Stimulated activated CD8-positive, alpha-beta memory T cell treated with anti-CD3 and anti-CD28 coated beads, Interleukin-7, amount 100 ng/mL, for 1 hour (primary cell): ENCODE measurements at places on chromosomes 7 and 10.

GRCh38 chr7:82624337-82624736, 180.8 kb upstream of the CACNA2D1 start:
- DNase-seq: no peak

DNA sequence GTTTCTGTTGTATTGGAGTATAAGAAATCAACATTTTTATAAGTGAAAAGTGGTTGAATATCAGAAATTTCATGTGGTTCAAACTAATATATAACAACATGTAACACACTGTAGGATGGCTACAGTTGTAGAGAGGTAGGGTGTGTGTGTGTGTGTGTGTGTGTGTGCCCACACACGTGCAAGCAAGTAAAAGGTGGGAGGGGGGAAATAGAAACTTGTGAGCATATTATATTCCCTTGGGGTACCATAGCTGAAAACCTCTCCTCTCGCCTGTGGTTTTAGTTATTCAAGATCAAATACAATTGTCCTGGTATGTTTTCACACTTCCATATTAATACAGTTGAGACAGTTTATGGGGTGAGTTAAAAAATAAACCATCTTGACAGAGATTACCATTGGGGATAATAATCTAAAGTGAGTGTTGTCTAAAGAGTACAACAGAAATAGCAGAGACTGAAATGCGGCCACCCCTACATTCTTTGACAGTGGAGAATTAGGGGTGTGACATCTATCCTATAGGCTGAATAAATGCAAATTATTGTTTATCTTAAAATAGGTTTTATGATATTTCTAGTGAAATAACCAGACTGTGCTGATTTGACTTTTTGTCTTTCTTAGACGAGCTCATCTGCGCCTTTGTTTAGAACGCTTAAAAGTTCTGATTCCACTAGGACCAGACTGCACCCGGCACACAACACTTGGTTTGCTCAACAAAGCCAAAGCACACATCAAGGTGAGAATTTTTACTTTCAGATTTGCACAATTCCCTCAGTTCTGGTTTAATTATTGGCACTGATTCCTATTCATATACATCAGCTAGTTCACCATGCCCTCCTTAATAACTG, 25.9 kb downstream of the SMNDC1 start:
- DNase-seq: no peak

DNA sequence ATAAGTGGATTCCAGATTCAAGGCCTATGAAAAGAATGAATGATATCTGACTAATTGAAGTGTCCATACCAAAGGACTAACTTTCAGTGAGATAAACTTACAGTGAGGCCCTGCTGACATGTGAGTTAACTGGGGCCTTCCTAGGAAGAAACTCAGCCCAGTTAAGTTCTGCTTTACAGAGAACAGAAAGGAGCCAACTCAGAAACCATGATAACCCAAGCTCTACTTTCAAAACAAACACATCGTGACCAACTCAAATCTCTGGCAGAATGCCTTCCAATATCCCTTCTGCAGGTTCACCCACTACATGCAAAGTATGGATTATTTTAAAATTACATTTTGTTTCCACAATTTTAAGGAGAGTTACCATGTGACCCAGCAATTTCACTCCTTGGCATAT, 75.8 kb upstream of the MRLN start:
- no peak for DNase-seq

GRCh38 chr10:5615316-5615715, 51.1 kb downstream of the ASB13 start:
- no peak for DNase-seq

DNA sequence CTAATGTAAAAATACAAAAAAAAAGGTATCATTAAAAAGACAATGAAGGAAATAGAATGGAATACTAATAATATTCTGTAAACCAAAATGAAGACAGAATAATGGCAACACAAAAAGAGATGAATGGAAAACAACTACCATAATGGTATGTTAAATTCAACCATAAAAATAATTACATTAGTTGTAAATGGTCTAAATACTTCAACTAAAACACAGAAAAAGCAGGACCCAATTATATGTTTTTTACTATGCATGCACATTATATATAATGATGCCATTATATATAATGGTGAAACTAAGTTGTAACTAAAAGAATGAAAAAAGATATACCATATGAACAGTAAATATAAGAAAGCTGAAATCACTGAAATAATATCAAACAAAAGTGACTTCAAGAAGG, 76.5 kb downstream of the CUBN start:
- DNase-seq: no peak

DNA sequence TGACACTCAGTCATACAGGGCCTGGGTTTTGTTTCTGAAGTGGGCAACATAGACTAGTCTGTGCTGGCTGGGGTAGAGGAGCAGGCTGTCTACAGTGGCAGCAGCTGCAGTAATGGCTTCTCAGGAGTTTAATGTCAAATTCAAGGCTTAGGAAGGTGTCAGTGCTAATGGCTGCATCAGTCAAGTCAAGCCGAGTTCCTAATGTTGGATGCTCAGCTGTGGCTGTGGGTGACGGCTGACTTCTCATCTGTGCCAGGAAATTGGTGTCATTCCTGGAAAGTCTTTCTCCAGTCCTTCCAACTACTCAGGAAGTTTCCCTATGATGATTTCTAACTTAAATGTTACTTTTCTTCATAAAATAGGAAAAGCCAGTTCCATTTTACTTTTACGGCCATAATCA, 468.1 kb upstream of the IGFBP3 start:
- no peak for DNase-seq

- no peak for DNase-seq
Observed at GRCh38 chr7:108486291-108486966, 30.2 kb upstream of the NRCAM start.

DNA sequence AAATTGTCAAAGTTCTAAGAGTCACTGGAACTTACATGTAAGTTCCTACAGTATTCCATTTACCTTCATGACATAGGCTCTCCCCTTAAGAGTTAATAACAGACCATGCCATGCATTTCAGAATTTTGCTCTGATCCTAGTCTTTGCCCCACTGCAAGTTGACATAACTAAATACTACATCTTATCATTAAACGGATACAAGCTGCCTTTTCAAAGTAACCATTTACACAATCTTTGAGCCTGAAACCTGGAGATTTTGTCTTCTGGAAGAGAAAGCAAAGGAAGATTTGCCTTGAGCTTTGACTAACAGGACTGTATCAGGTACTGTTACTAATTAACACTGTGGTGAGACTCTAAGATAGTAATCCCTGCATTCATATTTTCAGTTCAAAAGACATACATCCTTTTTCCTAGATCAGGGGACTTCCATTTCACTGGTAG, 9.3 kb upstream of the AKR1D1 start:
- DNase-seq: no peak

GRCh38 chr10:123559066-123559822, 106.9 kb upstream of the GPR26 start:
- peak; percentile 52 for DNase-seq

DNA sequence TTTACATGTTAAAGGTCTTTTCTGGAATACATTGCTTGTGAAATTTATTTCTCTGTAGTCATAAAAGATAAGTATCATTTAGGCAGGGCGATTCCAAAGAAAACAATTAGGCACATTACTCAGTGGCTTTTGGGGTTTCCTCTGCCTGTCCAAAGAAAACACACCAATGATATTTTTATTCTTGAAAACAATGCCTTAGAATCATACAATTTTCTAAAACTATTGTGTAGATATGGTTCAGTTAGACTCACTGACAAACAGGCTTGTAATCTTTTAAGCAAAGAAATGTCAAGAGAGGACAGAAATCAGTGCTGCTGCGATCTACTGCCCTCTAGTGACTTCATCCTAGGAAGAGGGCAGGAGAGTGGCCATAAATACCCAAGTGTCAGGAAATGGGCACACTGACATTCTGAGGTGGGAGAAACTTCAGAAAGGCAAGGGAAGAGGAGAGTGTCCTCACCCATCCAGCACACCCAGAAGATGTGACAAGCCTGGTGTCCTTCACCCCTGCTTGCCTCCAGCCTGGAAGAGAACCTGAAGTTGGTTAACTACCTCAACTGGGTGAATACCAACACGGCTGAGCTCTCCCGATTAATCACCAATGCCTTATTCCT, 120.5 kb downstream of the GALNT11 start:
- DNase-seq: no peak

DNA sequence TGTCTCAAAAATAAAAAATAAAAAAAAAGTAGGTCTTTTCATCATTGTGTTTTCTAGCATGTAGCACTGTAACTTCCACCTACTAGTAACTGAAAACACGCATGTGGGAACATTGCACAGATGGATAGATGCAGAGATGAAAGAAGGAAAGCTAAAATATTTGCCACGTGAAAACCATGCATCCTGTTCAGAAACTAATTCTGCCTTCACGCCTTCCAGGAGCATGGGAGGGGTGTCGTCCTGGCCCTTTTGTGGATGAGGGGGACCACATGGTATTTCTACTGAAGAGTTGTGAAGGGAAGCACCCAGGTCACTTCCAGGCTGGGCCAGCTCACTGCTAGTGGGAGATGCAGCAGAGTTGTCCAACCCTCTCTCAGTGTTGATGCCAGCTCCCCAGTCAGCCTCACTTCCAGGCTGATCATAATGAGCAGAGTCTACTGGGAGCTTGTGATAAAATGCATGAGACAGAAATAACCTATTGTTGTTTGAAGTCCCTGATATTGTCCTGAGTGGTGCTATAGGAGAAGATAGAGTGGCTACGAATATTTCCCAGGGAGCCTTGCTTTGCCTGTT, 287.1 kb upstream of the CELF2 start:
- DNase-seq: no peak

GRCh38 chr7:20021831-20022230, 195.4 kb downstream of the MACC1 start:
- no peak for DNase-seq

GRCh38 chr7:32415519-32415918, 74.7 kb downstream of the LSM5 start:
- DNase-seq: no peak
